Kasumi-1 (cell line): ENCODE measurements at places on chromosomes 12 and 14.

- no peak for DNase-seq
Observed at GRCh38 chr12:68178774-68179439, 19.4 kb upstream of the IFNG start.

GRCh38 chr12:31321186-31321896, 4.6 kb downstream of the SINHCAF start:
- DNase-seq, result no peak

DNA sequence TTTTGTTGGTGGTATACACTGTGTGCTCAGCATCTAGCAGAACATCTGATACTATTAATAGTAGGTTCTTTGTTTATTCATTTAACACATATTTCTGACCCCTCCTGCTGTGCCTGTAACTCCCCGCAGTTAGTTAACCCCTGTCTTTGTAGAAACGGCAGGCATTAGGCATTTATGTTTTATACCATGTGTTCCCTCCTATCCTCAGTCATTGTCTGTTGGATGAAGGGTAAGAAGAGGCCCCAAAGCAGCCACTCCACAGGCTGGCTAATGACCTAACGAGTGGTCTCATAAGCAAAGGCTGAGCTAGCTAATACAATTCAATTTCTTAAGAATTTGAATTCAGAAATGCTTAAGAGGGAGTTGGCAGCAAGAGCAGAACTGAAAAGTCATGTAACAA, 170.8 kb downstream of the TMX1 start:
- no peak for DNase-seq

DNA sequence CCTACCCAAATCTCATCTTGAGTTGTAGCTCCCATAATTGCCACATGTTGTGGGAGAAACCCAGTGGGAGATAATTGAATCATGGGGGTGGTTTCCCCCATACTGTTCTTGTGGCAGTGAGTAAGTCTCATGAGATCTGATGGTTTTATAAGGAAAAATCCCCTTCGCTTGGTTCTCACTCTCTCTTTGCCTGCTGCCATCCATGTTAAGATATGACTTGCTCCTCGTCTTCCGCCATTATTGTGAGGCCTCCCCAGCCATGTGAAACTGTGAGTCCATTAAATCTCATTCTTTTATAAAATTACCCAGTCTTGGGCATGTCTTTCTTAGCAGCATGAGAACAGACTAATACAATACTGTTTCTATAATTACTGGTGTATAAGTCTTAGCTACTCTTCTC, 6.5 kb upstream of the BCAT1 start:
- DNase-seq, result no peak

DNA sequence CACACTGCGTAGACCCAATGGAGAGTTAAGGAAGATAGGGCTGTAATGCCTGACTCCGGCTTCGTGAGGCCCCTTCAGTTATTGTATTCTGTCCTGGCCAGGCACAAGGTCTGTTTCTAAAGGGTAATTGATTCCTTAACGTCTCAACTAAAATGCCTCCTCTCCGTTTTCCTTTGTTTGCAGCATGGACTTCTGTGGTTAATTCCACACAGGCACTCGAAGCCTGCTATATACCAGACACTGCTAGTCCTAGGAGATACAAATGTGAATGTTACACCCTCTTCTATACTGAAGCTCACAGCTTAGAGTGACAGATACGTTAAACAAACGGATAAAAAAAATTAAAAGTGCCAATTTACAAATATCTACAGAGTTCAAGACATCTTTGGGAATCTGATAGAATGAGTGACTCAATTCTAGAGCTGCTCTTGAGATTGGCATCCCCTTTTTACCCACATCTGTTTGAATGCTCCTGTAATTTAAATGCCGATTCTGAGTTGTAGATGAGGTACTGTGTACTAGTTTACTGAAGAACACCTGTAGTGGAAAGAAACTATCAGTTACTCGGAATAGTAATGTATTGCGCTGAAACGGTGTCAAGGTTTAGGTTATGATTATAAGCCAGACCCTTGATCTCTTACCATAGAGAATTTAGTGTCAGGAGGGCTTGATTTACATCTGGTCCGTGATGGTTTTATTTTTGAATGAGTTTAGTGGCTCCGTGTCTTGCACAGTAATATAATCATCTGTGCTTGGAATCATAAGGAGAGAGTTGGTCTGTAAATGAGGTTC, 784 bp downstream of the PSMA6 start:
- no peak for DNase-seq

DNA sequence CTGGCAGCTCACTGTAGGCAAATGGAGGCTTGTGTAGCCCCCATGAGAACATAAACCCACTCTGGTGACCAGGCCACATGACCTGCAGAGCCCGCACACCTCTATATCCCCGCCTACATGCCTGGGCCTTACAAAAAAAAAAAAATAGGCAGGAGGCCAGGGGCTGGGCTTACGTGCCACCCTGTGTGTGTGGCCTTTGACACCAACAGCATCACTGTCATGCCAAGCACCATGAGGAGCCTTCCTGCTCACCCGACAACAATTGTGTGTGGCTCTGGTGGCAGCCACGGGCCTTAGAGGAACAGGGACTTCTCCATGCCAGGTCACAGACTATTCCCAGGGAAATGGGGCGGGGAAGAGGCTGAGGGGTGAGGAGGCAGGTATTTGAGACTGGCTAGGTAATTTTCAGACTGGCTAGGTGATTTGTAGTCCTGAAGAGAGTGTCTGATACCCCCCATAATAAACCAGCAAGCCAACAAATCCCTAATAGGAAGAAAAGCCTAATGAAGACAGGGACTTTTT, 140.0 kb downstream of the DPF3 start:
- no peak for DNase-seq
